ENCODE measurements at places on chromosomes 13 and 19. TPM values are rescaled to one million over a fixed set of nuclear protein-coding genes. Genes with fewer than 3 reads are reported as not detected.
A peak's percentile ranks its signal among the peaks of the same experiment; 100 is the strongest.

- DNase-seq: no peak
Observed at GRCh38 chr13:79108914-79109643, 297.0 kb downstream of the RBM26 start.

Gene SYT3
- total RNA-seq: not detected

GRCh38 chr13:110640591-110641029, 25.3 kb downstream of the NAXD start:
- DNase-seq: peak; percentile 60

DNA sequence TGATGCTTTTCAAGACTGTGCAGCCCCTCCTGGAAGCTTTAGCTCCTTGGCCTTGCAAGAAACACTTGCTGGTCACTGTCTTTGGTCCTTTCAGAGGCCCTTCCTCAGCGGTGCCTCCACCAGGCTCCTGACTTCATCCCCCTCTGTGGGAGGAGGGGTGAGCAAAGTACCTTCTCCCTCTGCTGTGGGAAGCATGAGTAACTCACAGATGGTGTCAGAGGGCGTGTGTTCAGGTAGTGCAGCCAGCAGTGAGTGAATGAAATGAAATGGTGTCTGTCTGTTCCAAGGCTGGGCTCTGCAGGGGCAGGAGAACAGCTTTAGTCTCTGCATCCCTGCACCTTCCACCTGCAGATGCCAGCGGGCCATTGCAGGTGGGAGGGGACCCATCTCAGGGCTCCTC, 102.9 kb downstream of the SHISA2 start:
- no peak for DNase-seq

Gene TMEM86B
- 0.18 TPM for total RNA-seq

DNA sequence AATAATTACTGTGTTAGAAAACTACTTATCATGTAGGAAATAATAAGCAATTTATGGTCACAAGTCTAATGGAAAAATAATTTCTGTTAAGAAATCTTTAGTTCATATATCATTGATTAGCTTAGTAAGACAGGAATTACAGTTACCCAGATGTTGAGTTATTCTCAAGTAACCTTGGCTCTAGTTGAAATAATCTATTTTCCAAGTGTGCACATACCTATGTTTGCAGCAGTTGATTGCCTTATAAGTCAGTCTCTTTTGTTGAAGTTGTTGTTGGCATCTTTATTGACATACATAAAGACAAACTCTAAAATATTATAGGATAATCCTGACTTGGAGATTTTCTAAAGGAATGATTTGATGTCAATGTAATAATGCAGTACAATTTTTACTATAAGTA, 511.4 kb upstream of the KLF12 start:
- no peak for DNase-seq

DNA sequence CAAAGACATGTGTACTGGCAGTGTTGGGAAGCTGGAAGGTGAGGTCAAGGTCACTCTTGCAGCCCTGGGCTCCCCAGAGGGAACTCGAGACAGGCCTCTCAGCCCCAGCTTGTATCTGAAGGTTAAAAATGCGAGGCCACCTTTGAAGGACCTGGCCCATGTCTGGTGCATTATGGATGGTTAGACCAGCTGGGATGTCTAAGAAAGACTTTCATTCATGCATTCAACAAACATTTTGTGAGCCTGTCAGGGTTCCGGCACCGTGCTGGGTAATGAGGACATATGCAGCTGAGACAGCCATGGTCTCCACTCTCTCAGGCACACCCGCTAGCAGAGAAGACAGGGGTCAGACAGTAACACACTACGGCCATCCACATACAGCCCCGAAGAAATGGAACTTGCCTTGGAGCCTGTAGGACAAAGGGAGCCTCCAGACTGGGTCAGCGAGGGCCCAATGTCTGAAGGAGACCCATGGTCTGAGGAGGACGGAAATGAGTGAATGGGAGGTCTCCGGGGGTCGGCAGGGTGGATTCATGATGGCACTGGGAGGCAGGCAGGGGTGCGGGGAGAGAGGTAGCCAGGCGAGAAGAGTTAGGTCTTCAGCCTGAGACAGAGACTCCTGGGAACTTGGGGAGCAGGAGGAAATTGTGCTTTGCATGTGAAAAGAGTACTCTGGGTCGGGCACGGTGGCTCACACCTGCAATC, 19.0 kb downstream of the VSTM2B start:
- no peak for DNase-seq

Measured in IMR-90 (cell line).